Stimulated activated CD4-positive, alpha-beta T cell treated with anti-CD3 and anti-CD28 coated beads, Interleukin-4, amount 100 ng/mL, for 24 hours (primary cell): ENCODE measurements at places on chromosomes 5 and 9.

GRCh38 chr5:1314564-1314982, 19.7 kb upstream of the TERT start:
- DNase-seq = no peak

GRCh38 chr9:95727947-95728520, 147.5 kb upstream of the ERCC6L2 start:
- no peak for DNase-seq

- no peak for DNase-seq
These were observed 179.5 kb downstream of the MAPKAP1 start for GRCh38 chr9:125527471-125528002.

- DNase-seq = no peak
These were observed 20.0 kb upstream of the LIFR start for GRCh38 chr5:38576442-38576841.

GRCh38 chr5:78835176-78835575, 149.9 kb downstream of the ARSB start:
- DNase-seq = no peak

DNA sequence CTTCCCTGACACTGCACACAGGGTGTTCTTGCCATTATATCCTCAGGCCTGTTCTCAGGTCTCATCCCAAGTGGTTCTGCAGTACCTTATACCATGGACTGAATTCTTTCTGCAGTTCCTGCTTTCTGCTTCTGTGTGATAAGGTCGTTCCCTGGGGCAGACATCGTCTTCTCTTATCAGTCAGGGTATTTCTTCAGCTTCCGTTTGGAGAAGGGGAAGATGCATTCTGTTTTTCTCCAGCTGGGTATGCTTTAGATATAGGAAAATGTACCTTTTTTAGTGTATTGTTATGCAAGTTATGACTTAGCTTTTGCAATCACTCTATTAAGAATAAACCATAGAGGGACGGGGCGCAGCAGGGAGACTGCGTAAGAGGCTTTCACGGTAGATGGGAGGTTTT, 31.1 kb downstream of the RALGPS1 start:
- no peak for DNase-seq

- DNase-seq = no peak
These were observed 6.1 kb upstream of the TMEM252 start for GRCh38 chr9:68546596-68547390.

- DNase-seq = no peak
These were observed 121.0 kb upstream of the CCDC180 start for GRCh38 chr9:97186493-97186892.

- DNase-seq = no peak
These were observed 231.4 kb downstream of the GLIS3 start for GRCh38 chr9:4068449-4068848.

- no peak for DNase-seq
These were observed 566.5 kb downstream of the LRRC70 start for GRCh38 chr5:63145167-63145566.

DNA sequence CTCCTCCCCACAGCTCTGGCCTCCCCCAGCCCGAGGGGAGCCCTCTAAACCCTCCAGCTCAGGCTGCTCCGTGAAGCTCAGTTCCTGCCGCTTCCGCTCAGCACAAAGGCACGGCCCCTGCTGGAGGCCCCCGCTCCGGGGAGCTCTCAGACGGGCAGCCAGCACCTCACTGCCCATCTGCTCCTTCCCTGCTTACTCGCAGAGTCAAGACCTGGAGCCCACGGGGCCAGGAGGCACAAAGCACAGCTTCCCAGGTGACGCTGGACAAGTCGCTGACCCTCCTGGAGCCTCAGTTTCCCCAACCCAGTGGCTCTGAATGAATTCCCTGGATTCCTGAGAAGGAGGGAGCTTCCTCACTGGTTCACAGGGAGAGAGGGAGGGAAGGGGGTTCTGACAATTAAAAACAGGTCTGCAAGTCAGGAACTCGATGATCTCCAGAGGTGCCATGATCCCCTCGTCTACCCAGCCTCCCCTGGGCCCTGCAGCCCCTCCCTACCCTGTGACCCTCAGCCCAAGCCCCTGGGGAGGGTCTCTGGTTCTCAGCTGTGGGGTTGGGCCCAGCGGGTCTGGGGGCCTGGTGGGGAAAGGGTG, 36.2 kb downstream of the VAV2 start:
- DNase-seq = no peak

DNA sequence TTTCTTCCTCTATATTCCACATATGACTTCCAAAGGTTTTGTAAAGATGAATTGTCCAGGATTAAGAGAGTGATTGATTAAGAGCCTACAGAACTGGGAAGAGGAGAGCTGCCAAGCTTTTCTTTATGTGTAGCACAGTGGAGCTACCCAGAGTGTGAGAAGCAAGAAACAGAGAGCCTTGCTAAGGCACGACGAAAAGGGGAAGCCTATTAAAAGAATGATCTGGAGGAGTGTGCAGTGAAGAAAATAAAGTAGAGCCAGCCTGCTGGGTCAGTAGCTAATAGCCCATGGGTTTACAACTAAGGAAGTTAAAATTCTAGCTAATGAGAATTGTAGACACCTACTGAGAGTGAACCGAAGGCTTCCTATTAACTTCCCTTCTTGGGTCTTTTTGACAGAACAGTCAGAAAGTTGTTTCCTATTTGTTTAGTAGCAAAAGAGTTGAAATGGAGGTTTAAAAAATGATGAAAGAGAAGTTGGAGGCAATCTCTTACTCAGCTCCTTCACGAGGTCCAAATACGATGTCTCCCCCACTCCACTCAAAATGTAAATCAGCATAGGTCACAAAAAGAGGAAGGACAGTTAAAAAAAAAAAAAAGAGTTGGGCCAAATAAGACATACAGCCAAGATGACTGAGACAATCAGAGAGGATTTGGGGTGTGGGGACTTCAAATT, 957 bp upstream of the PRR16 start:
- DNase-seq = no peak

GRCh38 chr5:62653864-62654575, 75.4 kb downstream of the LRRC70 start:
- no peak for DNase-seq

GRCh38 chr5:141954194-141954593, 3.8 kb downstream of the PCDH12 start:
- no peak for DNase-seq

DNA sequence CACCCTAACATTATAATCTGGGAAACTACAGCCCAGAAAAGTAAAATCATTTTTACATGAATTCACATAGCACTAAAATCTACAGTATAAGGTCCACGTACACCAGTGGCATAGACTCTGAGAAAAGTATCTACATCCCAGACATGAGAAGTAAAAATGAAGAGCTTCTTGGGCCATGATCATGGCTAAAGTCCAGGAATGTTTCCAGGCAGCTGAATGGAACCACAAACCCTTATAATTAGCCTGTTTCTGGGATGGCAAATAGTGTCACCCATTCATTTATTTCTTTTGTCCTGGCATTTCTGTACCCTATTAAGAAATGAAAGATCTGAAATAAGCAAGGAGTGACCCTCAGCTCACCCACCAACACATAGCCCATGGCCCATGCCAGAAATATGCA, 217.9 kb downstream of the SPOCK1 start:
- no peak for DNase-seq

GRCh38 chr9:4922730-4923129, 62.3 kb upstream of the JAK2 start:
- no peak for DNase-seq

- no peak for DNase-seq
These were observed 45.1 kb downstream of the SLCO6A1 start for GRCh38 chr5:102453716-102454115.

- peak; percentile 20 for DNase-seq
These were observed 16.8 kb downstream of the NR3C1 start for GRCh38 chr5:143386725-143387124.

DNA sequence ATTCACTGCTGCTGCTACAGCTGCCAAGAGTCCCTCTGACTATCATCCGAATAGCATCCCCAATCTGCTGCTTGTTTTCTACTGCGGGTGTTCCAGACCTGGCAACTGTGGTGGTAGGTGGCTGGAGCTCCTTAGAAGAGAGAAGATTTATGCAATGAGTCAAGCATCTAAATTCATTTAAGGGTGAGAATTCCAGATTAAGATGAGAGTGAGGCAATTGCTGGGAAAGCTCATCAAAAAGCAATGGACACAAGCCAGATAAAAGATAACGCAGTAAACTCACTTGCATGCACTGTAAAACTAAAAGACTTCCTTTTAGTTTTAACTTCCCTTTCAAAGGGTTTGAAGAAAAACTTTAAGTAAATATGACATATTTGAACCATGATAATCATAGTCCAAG, 3.9 kb downstream of the PLK2 start:
- no peak for DNase-seq

DNA sequence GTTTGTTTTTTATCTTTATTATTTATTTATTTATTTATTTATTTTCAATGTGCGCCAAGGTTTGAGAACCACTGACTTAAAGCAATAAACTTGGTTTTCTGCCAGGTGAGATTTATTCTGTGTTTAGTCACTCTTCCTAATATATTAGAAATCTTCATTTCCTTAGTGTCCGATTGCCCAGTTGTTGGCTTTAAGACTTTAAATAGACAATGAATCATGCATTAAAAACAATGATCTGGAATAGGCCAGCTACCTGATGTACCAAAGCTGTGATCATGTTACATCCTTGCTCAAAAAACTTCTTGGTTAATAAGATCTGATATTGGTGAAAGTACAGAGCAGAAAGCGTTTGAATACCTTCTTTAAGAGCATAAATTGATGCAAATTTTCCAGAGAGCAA, 52.1 kb upstream of the ERBIN start:
- DNase-seq = no peak

GRCh38 chr9:70303268-70303667, 44.5 kb downstream of the SMC5 start:
- DNase-seq = no peak

GRCh38 chr5:145902421-145902820, 29.6 kb upstream of the GRXCR2 start:
- DNase-seq = no peak

GRCh38 chr9:106976772-106977171, 113.8 kb downstream of the ZNF462 start:
- DNase-seq = no peak

GRCh38 chr5:158384535-158385481, 525.9 kb upstream of the CLINT1 start:
- no peak for DNase-seq

DNA sequence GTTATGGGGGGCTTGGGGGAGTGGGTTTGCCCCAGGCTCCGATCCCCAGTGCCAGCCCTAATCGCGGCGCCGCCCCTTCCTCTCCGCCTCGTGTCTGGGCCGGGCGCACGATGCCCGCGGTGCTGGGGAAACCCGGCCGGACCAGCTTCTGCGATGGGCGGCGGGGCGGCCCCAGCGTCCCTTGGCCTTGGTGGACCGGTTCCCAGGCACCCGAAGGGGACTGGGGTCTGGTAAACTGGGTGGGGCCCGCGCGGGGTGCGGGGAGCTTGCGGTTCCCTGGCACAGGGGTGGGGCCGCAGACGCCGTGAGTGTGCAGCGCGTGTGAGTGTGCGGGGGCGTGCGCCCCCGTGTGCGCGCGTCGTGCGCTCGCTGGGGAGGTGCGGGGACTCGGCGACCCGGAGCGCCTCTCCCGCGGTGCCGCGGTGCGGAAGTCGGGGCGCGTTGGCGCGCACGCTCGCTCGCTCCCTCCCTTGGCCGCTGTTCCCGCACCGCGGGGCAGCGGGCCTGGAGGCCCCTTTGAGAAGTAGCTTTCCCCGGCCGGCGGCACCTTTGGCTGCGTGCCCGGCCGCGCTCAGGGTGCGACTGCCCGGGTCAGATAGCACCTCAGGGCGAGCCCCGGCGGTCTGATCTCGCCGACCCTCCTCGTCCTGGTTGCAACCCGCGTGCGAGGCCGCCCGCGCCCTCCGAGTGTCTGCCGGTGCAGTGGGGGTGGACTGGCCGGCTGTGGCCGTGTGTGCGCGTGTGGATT, 568 bp downstream of the MACIR start:
- peak; percentile 54 for DNase-seq

DNA sequence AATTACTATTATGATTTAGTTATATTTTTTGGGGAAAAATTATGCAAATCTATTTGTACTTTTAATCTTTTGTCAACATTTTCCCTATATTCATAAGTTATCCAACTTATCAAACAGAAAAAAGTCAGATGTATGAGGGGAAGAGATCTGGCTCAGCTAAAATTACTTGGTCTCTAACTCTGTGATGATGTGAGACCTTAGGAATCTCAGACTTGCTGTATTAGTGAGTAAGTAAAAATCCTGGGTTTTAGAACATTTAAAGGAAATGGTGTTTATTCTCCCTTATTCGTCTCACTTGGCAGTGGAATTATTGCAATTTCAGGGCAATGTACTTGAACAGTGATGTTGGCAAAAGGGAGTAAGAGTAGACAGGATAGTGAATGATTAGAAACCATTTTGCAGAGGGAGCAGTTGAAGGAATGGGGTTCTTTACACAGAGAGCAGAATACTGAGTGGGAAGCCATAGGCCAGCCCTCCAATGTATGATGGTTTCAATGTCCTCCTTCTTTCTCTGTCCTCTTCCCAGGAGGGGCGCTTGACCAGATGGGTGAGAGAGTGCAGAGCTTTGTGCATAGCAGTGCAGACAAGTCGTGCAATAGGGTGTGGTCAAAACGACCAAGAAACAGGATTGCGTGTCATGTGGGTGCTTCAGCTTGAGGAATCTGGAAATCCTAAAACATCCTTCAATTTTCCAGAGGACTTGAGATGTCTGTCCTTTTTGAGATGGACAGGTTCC, 91.7 kb downstream of the TENT4A start:
- DNase-seq = no peak

DNA sequence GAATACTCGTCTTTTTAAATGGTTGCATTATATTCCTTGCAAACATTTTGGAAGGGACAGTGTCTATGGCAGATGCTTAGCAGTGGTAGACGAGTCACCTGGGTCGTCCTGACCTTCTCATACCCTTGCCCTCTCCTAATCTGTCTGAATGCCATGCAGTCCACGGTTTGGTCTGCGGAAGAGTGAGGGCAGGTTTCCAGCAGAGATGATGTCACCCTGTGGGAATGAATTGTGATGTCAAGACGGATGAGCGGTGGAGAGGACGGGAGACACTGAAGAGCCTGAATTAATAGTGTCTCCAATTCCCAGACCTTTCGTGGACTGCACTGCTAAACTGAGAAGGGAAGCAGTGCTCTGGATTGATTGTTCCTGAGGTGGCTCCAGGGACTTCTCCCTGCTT, 329.0 kb upstream of the PANK3 start:
- no peak for DNase-seq

DNA sequence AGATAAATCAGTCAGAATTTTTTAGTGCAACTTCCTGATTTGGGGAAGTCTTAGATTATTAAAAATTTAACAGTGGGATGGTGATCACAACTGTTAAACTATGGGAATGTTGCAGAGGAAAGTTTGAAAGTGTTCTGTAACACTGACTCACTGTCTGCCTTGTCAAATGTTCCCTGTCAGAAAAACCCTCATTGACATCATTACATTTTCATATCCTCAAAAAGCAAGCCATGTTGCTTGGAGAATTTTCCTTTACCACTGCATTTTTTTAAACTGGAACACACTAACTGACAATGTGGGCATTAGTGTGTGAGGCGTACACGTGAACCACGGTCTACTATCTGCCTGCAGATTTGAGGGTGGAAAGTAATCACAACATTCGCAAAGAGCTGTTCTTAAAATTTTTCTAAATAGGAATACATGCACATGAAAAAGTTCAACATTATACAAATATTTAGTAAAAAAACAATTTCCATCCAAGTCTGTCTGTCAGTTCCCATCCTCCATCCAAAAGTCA, 28.6 kb upstream of the IL7R start:
- DNase-seq = peak; percentile 30

GRCh38 chr5:84518370-84518769, 133.7 kb upstream of the EDIL3 start:
- DNase-seq = no peak
